ENCODE measurements at places on chromosomes 2 and 18.

DNA sequence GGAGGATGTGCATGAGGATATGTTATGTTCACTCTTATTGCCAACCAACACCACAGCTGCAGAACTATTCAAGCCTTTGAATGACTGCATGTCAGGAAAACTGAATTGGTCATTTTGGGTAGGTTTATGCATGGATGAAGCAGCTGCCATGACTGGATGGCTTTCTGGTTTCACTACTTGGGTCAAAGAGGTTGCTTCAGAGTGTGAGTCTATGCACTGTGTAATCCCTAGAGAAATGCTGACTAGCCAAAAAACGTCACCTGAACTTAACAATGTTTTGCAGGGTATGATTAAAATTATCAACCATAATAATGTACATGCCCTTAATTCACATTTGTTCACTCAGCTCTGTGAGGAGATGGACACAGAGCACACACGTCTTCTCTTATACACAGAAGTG lies 206.7 kb upstream of the RBBP8 start:
- DNase-seq = no peak

GRCh38 chr2:10957391-10957790 lies 45.7 kb downstream of the KCNF1 start:
- DNase-seq = no peak

DNA sequence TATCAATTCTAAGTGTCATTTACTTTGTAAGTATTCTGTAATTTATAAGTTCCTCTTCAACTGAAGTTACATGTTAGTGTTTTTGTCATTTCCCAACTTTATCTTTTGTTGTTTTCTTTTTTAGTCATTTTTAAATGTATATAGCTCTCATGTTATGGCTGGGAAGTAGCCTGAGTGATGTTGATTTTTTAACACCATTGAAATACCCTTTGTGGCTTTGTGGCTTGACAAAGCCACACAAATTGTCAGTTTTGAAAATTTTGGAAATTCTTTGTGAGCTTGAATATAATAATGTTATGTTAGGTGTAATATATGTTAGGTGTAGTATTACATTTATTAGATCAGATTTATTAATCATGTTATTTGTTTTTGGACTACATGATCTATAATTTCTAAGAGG lies 16.7 kb downstream of the DNAJC10 start:
- DNase-seq = no peak

- DNase-seq = no peak
Observed at GRCh38 chr2:206240327-206240726, 34.1 kb upstream of the ZDBF2 start.

DNA sequence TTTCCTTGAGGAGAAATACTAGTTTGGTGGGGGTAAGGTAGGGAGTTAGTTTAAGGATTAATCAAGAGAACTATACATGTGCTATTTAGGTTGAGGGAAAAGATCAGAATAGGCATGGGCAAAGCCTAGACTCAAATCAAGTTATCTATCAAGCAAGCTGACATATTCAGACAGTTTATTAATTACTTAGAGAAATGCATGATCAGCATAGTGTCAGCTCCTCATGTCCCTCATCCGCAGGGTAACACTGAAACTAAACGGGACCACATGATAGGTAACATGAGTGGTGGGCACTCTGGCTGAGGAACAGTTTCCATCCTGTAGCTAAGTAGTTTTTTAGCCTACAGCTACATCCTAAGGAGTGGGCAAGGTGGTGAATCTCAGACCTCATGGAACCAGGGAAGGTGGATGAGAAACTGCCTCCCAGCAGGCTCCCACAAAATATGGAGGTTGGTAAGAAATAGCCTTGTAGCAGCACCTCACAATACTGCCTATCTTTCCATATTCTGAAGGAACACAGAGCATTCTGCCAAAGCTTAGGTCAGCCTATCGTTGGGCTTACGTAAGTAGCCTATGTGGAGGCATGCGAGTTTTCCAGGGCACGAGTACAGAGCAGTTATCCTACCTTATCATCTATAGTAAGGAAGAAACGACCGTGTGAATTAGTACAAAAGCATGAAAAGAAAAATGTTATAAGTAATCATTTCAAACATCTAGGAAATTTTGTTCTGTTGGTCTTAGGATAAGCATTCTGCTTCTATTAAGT lies 18.4 kb downstream of the ZC3H6 start:
- no peak for DNase-seq

Data from D341Med (cell line).